ENCODE measurements at places on chromosomes 16 and 17.

DNA sequence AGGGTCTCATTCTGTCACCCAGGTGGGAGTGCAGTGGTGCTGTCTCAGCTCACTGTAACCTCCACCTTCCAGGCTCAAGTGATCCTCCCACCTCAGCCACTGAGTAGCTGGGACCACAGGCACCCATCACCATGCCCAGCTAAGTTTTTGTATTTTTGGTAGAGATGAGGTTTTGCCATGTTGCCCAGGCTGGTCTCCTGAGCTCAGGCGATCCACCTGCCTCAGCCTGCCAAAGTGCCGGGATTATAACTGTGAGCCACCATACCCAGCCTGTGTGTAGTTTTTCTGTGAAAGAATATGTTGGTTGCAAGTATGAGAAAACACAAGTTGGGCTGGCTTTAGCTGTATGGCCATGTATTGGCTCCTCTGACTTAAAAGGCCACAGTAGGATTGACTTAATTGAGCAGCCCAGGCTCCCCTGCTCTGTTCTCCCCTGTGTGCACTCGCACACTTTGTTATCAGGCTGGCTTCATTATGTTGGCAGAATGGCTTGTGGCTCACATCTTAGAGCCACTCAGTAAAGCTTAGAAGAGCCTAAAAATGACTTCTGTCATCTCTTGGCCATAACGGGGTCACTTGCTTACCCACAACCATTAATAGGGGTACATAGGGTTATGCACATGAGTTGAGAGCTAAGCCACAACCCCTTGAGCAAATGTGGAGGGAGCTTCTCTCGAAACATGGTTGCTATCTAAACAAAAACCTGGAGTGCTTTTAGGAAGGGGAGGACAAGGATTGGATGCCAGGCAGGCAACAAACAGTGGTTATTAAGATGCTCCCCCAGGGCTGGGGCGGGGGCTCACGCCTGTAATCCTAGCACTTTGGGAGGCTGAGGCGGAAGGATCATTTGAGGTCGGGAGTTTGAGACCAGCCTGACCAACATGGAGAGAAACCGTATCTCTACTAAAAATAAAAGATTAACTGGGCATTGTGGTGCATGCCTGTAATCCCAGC is 6.1 kb downstream of the HAPSTR1 start:
- DNase-seq: no peak

DNA sequence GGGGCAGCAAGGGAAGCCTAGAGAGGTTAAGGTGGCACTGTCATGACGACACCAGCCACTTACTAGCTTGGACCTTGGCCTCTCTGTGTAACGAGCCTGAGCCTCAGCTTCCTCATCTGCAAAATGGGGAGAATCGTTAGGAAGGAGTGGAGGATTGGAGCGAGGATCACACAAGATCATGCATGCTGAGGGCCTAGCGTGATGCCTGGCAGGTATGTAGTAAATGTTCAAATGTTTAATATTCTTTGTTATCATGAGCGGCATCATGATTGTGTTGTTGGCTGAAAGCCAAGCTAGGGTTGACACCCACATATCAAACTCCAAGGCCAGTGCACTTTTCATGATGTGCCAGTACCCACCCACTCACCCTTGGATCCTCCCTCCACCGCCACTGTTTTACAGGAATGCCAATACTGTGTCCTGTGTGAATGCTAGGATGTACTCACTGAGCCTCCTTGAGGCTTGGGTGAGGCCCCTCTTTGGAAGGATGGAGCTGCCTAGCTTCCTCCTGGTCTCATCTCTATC is 192.5 kb downstream of the MSI2 start:
- DNase-seq: no peak

DNA sequence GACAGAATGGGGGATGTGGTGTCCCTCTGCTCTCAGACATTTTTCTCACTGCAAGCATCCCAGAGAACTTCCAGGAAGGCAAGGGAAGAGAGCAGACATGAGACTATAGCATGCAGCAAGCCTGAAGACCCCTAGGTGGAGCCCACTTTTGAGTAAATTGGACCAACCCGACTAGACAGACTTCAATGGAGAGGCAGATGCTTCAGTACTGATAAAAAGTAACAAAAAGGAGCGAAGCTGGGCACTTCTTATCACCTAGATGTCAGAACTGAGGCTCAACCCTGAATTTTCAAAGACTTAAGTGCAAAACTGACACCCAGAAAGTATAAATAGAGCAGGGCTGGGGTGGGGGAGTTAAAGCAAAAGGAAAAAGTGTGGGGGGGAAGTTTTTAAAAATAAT is 130.8 kb downstream of the PMP22 start:
- DNase-seq: no peak

DNA sequence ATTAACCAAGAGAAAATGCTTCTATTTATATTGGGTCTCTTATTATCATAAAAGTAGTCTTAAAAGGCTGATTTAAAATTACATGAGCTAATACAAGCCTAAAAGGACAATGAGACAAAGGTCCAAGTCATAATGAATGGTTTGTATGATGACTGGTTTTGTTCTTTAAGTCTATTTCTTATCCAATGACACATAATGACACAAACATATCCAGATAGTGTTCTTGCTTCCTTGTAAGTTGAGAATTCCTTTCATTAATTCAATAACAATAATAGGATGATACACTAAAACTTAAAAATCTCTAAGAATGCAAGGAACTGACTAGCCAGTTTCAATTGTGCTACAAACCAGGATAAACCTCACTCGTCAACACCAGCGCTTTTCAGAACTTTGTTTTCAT is 244.1 kb downstream of the CEP112 start:
- DNase-seq: no peak

All from SHP77 treated with DMSO at 0.1 percent for 48 hours (cell line).